Activated CD8-positive, alpha-beta memory T cell treated with anti-CD3 and anti-CD28 coated beads for 4 hours (primary cell): ENCODE measurements at places on chromosomes 5 and 9.
A peak's percentile ranks its signal among the peaks of the same experiment; 100 is the strongest.

DNA sequence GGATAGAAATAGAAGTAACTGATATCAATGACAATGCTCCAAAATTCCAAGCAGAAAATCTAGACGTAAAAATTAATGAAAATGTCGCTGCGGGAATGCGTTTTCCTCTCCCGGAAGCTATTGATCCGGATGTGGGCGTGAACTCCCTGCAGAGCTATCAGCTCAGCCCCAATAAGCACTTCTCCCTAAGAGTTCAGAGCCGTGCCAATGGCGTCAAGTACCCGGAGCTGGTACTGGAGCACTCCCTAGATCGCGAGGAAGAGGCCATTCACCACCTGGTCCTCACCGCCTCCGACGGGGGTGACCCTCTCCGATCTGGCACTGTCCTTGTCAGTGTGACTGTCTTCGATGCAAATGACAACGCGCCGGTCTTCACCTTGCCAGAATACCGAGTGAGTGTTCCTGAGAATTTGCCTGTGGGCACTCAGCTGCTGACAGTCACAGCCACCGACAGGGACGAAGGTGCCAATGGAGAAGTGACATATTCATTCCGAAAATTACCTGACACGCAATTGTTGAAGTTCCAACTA lies 818 bp downstream of the PCDHGA10 start:
- no peak for DNase-seq

GRCh38 chr5:96881511-96882115 lies 5.3 kb downstream of the ERAP2 start:
- no peak for DNase-seq

- DNase-seq, result no peak
Observed at GRCh38 chr5:145856285-145856818, 16.5 kb downstream of the GRXCR2 start.

DNA sequence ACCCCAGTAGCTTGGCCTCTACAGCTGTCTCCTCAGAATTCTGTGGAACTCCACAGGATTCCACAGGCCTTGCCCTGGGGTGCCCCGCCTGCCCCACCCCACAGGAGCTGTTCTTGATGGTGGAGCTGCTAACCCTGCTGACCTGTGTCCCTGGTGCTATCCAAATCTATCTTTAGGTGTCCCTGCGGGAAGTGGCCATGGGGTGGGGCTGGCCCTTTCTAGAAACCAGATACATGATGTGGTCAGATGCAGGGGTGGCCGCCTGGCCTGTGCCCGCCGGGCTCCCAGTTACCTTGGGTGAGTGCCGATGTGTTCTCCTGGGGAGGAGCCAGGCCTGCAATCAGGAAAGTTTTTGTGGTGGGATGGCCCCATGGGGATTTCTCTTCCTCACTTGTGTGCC lies 34.2 kb downstream of the WNK2 start:
- no peak for DNase-seq

GRCh38 chr9:75429531-75430475 lies 341.5 kb downstream of the OSTF1 start:
- DNase-seq, result no peak

GRCh38 chr9:133893191-133893994 lies 98.7 kb downstream of the VAV2 start:
- DNase-seq, result no peak

DNA sequence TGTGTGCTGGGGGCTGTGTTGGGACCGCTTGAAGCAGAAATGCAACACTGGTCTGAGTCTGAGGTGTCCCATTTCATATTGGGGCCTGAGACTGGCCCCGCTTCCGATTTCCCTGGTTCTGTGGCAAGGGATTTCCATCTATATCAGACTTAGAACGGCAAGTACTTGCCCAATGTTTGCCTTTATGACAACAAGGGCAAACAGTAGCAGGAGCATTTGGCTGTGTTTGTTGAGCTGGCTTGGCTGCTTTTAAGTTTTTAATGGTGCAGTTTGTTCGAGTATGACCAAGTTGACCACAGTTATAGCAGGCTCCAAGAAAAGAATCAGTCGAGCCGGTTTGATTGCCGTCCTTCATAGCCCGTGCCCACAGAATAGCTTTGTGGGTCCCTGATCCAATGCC lies 17.0 kb downstream of the HSDL2 start:
- no peak for DNase-seq

DNA sequence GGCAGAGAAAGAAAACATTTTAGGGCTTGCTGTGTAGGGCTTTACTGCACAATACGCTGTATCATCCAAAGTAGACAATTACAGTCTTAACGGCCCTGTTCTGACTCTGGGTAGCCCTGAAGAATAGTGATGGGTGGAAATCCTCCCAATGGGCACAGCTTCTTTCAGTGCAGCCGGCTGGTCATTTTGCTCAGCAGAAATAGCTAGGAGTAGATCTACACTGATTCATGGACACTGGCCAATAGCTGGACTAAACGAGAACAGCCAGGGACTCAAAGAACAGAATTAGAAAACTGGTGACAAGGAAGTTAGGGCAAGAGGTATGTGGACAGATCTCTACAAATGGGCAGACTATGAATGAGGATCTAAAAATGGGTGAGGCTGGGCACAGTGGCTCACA lies 69.3 kb downstream of the IARS1 start:
- DNase-seq, result no peak

- no peak for DNase-seq
Observed at GRCh38 chr5:133299728-133300127, 247.9 kb downstream of the HSPA4 start.

DNA sequence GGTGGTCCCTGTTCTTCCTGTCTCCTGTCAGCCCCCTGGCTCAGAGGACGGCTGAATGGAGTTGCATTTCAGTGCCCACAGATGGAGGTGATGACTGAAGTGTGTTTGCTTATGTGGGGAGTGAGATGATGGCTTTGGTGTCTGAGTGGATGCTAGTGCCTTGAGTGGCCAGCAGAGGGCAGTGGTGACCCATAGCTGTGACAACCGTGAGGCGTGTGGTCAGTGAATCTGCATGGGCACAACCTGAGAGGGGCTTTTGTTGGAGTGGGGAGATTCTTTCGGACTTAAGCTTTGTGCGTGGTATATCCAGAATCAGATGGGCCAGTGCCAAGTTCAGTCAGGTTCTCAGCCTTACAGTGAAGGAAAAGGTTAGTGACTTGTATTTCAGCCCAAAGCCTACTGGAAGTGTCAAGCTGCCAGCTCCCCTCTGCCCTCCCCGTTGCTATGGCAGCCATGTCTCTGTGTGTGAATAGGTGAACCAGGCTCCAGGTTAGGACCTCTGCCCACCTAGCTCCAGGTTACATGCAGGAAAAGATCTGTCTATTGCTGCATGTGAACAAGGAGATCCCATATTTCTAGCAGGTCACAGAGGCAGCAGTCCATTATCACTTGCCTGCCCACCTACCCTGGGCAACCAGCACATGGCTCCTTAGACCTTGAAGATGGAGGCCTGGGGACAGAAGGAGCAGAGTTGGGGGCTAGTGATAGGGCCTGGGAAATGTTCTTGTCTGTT lies 14.7 kb upstream of the CXXC5 start:
- no peak for DNase-seq

DNA sequence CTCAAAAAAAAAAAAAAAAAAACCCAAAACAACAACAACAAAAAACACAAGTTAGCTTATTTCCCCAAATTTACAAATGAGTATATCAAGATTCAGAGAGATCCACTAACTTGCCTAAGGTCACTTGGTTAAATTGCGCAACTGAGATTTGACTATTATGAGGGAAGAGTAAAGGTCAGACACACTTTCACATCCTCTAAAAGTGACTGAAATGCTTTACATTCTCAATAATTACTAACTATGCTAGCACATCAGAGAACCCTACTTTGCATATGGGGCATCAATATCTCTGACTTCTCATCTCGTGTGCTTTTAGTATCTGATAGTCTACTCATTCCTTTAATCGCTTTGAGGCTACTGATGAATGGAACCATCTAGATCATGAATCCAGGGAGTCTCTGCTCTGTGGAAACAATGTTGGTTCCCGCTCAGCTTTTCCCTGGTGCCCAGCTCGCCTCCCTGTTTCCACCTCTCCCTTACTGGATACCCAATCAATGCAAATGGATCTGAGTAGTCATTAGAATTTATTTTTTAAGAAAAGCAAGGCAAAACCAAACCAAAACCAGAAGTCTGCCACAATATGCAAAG lies 182.1 kb upstream of the TRIM32 start:
- no peak for DNase-seq

DNA sequence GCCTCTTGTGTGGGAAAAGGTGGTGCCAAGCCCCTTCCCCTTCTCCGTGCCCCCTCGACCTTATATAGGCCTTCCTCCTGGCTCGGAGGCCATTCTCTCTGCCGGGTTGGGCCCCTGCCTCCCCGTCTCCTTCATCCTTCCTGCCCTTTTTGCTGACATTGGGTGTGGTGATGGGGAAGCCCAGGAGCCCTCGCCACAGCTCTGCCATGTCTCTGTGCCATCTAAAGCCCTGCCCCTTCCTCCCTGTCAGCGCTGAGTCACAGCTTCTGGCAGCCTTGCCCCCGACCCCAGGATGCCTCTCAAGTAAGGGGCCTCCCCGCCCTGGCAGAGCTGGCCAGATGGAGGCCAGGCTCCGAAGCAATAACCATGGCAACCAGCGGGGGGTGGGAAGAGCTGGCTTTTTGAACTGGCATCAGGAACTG lies 30.4 kb downstream of the JADE2 start:
- DNase-seq, result peak; percentile 71

DNA sequence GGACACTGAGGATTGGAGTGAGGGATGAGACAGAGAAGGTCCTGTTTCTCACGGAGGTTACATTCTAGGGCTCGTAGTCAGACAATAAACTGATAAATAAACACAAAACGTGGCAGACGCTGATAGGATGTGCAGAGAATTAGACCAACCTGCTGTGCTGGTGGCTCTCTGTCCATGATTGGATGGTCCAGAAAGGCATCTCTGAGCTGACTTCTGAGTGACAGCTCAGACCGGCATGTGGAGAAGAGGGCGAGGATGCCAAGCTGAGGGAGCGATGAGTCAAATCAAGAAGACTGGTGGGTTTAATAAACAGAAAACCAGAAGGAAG lies 132.3 kb upstream of the TAF11L2 start:
- no peak for DNase-seq

GRCh38 chr5:180193749-180194375 lies 15.1 kb downstream of the RASGEF1C start:
- no peak for DNase-seq

- no peak for DNase-seq
Observed at GRCh38 chr9:136947955-136948510, 3.0 kb downstream of the C8G start.

DNA sequence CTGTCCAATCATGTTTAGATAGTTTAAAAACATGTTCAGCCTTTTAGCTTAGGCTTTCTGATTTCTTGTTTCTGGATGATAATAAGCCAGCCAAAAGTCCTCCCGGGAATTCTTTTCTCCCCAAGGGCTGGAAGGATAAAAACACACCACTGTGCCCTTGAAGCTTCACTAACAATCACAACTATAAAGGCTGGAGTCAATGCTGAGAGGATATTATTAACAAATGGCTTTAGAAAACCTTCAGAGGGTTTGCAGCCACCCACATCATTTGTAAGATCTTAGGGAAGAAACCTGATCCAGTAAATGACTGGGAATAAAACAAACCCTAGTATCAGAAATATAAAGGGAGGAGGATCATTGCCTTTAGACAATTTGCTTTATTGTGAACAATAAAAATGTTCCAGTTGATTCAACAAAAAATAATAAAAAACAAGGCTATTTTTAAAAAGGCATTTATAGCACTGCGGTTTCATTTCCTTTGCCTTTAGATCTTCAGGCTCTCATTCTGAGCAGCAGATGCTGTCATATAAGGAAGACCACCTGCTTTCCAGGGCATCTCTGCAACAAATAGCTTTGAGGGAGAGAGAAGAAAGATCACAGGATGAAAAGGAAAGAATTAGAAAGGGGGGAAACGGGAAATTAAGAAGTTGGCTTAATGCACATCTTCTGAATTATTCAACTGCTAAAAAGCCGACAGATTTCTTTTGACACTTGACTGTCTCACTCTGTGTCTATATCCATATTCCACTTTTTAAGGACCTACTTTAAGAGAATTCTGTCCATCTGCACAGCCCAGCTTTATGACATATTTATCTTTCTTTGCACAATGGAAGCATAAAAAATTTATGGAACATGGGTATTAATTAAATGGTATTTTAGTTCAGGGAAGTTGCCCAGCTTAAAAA lies 277.2 kb upstream of the SLC24A2 start:
- DNase-seq, result no peak

- DNase-seq, result no peak
Observed at GRCh38 chr5:107483231-107484024, 187.3 kb downstream of the EFNA5 start.

- no peak for DNase-seq
Observed at GRCh38 chr5:170361616-170362015, 27.6 kb downstream of the KCNMB1 start.

DNA sequence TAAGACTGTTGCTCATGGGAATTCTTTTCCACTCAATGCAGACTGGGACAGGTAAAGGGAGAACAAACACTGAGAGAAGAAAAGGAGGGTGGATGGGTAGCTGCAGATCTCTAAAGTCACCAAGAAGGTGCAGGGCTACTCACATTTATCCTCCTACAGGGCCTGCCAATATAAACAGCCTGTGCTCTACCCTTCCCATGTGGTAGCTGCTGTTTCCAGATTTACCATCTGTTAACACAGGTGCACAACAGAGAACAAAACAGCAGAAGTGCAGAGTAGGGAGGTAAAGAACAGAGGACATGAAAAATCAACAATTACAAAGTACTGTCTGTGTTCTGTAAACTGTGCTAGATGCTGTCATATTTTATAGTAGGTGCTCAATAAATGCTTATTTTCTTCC lies 26.0 kb downstream of the JAKMIP2 start:
- DNase-seq, result no peak

DNA sequence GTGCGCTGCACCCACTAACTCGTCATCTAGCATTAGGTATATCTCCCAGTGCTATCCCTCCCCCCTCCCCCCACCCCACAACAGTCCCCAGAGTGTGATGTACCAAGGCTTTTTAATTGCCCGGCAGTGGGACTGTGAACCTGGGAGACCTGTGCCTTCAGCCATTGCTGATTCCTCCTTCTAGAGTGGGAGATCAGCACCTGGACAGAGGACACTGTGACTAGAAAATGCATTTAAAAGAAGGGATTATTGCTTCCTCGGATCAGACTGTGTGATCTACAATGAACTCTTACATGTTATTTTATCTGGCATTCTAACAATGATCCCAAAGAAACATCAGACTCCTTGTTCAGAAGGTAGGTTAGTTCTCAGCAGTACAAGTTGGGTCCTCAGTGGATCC lies 25.9 kb downstream of the CTSL start:
- DNase-seq, result no peak

GRCh38 chr9:135968601-135969000 lies 7.4 kb upstream of the UBAC1 start:
- DNase-seq, result no peak

DNA sequence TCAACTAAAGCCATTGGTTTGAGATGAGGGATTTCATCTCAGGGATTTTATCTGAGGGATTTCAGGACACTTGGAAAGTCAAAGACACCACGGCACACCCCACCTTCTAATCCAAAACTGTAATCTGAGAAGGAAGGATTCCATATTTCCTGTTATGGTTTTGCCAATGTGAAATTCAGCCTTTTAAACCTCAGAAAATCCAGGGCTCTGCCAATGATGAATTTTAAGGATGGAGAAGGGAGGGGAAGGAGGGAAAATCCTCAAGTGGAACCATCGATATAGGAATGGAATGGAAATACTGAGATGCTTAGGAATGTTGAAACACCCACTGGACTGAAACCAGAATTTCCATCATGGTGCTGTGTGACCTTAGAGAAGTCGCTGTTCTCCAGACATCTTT lies 5.3 kb downstream of the C1QTNF3 start:
- DNase-seq, result no peak
